ENCODE measurements at places on chromosomes 5 and 9. TPM values are rescaled to one million over a fixed set of nuclear protein-coding genes. Genes with fewer than 3 reads are reported as not detected.

- DNase-seq: no peak
Observed at GRCh38 chr5:153005711-153006110, 484.8 kb upstream of the GRIA1 start.

The GCNT4 gene
- total RNA-seq: 22.5 TPM

DNA sequence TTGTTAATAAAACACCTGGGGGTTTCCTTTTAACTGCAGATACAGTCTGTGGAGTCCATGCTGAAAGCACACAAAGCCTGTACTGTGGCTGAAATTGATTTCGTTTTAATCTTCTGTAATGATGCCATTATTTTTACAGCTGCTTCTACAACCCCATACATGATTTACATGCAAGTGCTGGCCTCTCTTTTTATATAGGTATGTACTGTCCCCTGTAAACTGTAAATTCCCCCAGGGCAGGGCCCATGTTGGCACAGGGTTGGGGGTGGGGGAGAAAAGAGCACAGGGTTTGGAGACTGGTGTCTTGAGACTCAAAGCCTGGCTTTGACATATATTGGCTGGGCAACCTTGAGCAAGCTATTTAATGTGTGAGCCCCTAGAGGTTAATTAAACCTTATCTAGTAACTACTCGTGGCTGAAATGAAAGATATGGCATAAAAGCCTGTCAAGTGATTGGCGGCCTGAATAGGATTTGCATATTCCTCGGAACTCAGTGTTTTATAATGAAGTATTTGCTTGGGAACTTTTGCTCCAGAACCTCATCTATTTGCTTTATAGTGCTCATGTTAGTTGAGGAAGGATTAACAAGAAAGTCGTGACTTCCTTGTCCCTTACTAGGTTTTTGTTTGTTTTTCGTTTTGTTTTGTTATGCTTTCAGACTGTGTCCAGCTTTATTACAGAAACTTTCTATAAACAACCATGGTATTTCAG lies 34.0 kb downstream of the KLF4 start:
- DNase-seq: no peak

- no peak for DNase-seq
Observed at GRCh38 chr5:167936022-167936421, 355.4 kb upstream of the WWC1 start.

- DNase-seq: no peak
Observed at GRCh38 chr9:109918339-109919163, 138.6 kb downstream of the PALM2AKAP2 start.

GRCh38 chr5:143807401-143807800 lies 4.6 kb upstream of the HMHB1 start:
- no peak for DNase-seq

GRCh38 chr9:38413283-38413682 lies 11.0 kb downstream of the IGFBPL1 start:
- DNase-seq: no peak

- DNase-seq: no peak
Observed at GRCh38 chr5:146580237-146580636, 64.2 kb upstream of the GPR151 start.

DNA sequence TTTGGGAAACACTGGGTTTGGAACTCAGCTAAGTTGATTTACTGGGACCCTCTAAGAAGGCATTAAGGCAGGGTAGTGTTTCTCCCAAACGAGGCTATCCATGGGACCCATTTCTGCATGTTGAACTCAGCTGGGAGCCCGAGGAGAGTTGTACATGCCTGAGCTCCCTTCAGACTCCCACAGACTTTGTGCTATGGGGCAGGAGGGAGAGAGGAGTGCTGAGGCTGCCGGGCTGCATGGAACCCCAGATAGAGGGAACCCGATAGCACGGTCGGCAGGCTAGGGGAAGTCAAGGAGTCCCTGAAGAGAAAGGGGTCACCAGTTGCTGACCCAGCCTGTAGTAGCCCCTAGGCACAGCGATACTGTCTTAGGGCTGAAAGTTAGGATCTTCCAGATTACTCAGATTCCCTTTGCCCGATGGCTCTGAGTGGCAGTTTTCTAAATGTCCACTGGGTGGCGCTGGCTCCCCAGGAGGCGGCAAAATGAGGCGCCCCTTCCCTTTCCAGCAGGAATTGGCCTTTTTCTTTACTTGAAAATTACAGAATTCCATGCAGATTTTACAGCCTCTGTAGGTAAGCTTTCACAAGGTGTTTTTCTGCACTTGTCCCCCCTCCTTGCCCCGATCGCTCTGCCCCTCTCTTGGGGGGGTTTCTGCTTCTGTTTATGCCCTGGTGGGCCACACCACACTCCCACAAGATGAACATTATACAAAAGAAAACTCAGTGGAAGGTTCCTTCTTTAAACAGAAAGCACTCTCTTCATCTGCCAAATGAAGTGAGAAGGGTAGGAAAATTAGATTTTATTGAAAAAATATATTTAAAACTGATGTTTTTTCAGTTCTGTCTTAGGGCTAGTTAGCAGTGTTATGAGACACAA lies 17.8 kb downstream of the NANS start:
- DNase-seq: peak; percentile 59

DNA sequence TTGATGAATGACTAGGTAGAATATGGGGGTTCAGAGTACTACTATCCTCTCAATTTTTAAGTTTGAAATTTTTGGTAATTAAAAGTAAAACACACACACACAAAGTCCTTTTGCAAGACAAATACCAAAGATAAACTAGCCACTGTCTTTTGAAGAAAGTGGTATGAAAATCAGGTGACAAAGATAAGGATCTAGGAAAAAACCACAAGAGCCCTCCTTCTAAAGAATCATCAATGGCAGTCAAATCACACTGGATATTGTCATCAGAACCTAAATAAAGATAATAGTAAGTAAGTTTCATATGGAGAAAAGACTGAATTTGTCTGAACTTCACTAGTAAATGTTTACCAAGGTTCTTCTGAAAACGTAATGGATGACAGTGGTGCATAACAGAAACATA lies 30.5 kb upstream of the HK3 start:
- no peak for DNase-seq

GRCh38 chr5:58499941-58500340 lies 8.7 kb downstream of the GAPT start:
- no peak for DNase-seq

The ADAMTS12 gene
- not detected for total RNA-seq

- no peak for DNase-seq
Observed at GRCh38 chr5:58980890-58981289, 398.0 kb downstream of the RAB3C start.

The KCNMB1 gene
- not detected for total RNA-seq

DNA sequence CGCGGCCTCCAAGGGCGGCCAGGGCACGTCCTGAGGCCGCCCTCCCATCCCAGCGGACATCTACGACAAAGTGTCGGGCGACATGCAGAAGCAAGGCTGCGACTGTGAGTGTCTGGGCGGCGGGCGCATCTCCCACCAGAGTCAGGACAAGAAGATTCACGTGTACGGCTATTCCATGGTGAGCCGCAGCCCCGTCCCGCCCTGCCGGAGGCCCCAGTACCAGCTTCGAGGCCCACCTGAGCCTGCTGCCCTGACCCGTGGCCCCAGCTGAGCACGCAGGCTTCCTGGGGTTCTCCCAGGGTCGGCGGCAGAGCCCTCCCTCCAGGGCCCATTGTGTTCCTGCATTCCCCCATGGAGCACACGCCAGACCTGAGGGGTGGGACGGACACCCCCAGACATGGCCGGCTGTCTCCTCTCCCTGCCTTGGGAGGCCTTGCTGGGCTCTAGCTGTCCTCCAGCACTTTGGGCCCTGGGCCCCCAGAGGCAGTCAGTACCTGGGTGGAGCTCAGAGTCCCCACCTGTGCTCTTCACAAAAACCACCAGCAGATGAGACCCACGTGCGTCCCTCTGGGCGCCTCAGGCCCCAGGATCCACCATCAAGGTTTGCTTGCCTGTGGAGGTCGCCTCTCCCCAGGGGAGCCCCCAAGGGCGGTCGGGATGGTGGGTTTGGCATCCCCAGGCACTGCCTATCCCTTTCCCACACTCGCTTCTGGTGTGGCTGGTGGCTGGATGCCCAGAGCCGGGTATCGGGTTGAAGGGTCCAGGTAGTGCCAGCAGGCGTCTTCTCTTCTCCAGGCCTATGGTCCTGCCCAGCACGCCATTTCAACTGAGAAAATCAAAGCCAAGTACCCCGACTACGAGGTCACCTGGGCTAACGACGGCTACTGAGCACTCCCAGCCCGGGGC lies 1.0 kb downstream of the PHPT1 start:
- no peak for DNase-seq

DNA sequence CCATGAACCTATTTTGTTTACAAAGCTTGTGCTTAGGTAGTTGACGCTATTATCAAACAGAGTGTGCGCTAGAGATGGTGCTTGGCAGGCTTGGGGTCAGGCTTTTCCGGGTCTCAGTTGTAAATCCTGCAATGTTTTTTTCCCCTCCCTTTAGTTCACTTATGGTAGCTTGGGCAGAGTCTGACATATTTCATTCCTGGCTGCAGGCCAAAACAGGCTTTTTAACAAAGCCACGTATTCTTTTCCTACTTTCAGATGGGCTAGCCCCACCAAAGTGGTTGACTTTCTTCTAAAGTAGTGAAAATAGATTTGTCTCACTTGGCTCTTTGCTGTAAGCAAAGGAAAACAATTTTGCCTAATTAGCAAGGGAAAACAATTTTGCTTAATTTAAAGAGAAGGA lies 58.0 kb upstream of the FBN2 start:
- no peak for DNase-seq

GRCh38 chr5:107340631-107341030 lies 330.1 kb downstream of the EFNA5 start:
- DNase-seq: no peak

DNA sequence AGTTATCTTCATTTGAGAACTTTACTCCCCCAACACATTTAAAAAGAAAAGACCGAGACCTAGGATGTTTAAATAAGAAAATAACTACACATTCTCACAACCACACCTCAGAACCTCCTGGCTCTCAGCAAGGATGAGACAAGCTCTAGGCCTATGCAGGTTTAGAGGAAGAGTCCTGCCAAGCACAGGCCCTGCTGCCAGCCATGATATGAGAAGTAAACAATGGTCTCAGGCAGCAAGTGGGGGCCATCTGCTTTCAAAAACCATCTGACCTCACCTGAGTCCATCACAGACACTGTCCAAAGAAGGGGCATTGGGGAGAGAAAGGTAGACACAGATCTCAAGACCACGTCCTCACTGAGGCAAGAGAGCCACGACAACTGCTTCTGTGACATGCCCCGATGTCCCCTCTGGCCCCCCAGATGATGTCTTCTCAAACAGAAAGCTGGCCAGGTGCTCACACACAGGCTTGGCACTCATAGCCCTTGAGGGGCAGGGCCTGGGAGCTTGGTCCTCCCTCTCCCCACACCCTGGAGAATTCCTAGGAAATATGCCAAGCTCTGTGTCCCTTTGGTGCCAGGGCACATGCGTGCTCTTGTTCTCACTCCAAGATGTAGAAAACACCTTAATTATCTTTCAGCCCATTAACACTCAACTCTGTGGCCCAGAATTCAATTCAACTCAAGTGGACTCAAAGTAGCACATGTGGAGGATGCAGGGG lies 150.4 kb downstream of the FSTL4 start:
- DNase-seq: no peak

- no peak for DNase-seq
Observed at GRCh38 chr9:6901180-6901579, 143.4 kb downstream of the KDM4C start.

GRCh38 chr5:125032286-125032685 lies 285.8 kb upstream of the ZNF608 start:
- DNase-seq: no peak

DNA sequence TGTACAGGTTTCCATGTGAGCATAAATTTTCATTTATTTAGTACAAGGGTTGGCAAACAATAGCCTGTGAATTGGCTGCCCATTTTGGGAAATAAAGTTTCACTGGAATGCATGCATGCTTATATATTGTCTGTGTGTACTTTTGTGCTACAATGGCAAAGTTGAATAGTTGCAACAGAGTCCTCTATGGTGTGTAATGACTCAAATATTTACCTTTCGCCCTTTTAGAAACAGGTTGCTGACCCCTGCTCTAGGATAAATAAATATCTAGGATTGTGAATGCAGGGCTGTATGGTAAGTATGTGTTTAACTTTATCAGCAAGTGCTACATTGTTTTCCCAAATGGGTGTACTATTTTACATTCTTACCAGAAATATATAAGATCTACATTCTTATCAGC lies 47.2 kb downstream of the XRCC4 start:
- no peak for DNase-seq

- DNase-seq: peak; percentile 63
Observed at GRCh38 chr5:56328753-56329560, 95.8 kb upstream of the ANKRD55 start.

DNA sequence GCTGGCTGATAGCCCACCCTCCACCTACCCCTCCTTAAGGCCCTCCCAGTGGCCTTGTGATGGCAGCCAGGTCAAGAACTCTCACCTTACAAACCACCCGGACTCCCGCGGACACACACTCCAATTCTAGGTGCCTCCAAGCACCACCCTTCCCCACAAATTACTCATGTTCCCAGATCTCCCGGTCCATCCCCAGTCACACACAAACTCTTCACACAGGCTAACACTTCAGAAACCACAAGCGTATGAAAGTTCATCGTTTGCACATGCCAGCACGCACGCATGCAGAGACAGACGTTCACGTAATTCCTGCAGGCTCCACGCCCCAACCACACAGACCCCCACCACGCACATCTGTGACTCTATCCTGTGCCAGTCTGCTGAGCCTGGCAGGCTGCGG lies 18.0 kb downstream of the NR5A1 start:
- no peak for DNase-seq

GRCh38 chr9:13083963-13084528 lies 195.4 kb downstream of the MPDZ start:
- DNase-seq: no peak

GRCh38 chr5:170528976-170529375 lies 25.2 kb downstream of the KCNIP1 start:
- DNase-seq: no peak

GRCh38 chr9:129145316-129145715 lies 32.7 kb downstream of the IER5L start:
- no peak for DNase-seq

GRCh38 chr9:15377625-15378540 lies 44.8 kb upstream of the SNAPC3 start:
- no peak for DNase-seq

The CHSY3 gene
- total RNA-seq: not detected

The TTLL11 gene
- 3.8 TPM for total RNA-seq

GRCh38 chr5:34587355-34588241 lies 68.5 kb upstream of the RAI14 start:
- DNase-seq: no peak

GRCh38 chr5:149935431-149935901 lies 9.1 kb downstream of the PDE6A start:
- no peak for DNase-seq

- DNase-seq: no peak
Observed at GRCh38 chr5:58759745-58760144, 176.9 kb downstream of the RAB3C start.

GRCh38 chr5:123830575-123830974 lies 318.6 kb downstream of the CSNK1G3 start:
- no peak for DNase-seq

DNA sequence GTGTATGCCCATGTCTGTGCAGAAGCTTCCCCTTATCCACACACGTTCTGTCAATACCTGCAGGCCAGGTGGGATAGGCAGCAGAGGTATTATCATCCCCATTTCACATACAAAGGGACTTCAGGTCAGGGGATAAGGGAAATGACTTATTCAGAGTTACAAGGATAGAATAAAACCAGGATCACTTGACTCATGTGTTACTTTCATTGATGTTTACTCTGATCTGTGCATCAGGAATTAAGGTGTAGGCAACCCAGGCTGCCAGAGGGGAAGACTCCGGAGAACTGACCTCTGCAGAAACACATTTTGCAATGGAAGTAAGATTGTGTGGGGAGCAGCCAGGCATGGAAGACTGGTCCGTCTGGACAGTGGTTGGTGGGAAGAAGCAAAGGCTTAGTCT lies 74.2 kb upstream of the FSTL4 start:
- DNase-seq: no peak

The TAF11L5 gene
- not detected for total RNA-seq

The NREP gene
- total RNA-seq: 6.8 TPM
